ENCODE measurements at places on chromosomes 2 and 18. TPM values are rescaled to one million over a fixed set of nuclear protein-coding genes. Genes with fewer than 3 reads are reported as not detected.

OR6B2 gene
- not detected for total RNA-seq

NOL4 gene
- not detected for total RNA-seq

AP1S3 gene
- total RNA-seq, result 5.0 TPM

RETREG2 gene
- total RNA-seq, result 79.0 TPM

MATN3 gene
- not detected for total RNA-seq

CFC1 gene
- not detected for total RNA-seq

DNA sequence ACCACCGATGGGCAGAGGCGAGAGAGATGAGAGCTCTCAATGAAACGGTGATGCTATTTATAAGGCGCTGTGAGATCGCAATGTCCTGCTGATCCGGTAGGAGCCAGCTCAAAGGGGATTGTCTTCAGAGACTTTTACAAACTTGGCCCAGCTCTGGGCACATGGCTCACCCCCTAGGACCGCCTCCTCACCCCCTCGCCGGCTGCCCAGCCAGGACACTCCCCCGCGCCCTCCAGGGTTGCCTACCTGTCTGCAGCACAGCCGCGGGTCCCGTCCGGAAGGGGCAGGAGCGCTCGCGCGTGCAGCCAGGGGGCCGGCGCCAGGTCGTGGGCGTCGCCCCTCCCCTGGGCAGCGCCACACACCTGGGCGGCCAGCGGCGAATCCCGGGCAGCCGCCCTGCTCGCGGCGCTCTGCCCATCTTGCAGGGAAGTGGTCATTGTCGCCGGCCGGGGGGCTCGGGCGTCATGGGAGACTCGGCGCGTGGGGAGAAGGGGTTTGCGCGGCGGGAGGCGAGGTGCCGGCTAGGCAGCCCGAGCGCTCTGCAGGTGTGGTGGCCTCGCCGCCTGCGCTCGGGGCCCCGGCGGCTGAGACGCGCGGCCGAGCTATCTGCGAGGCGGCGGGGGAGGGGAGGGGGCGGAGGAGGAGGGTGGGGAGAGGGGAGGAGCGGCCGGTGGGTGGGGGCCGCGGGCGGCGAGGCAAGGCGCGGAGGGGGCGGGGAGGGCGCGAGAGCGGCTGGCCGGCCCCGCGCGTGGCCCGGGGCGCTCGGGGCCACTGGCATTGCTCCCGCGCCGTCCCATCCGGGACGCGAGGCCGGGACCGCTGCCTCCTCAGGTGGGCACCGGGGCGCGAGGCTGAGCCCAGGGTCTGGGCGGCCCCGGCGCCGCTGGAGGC is at the start of gene GRB14:
Gene GRB14 (minus strand): TSS at position 610 of the 891 bp plus-strand sequence. CDS start 173 bp downstream, at position 437.
- no peak for DNase-seq

DNA sequence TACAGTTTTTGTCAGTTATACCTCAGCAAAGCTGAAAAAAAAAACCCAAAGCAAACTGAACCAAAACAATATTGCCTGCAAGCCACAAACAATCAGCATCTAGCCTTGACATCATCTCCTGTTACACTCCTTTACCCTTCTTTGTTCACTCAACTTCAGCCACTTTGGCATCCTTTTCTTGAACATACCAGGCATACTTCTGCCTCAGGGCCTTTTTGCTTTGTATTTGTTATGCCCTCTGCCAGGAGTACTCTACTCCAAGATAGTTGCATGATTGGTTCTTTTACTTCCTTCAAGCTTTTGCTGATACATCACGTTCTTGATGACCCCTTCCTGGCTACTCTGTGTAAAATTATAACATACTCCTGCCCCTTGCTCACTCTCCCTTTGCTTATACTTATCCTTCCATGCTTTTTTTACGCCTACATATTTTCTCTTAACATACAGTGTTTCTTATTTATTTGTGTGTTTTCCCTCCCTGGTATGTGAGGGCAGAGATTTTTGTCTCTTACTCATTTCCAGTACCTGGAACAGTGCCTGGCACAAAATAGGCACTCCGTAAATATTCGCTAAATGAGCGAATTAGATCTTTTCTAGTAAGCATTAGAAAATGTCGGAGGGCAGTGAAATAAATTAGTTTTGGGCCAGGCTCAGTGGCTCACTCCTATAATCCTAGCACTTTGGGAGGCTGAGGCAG is 12.7 kb downstream of the ABI2 start:
- no peak for DNase-seq

- no peak for DNase-seq
Measured at GRCh38 chr2:31238906-31239592, 5.1 kb downstream of the EHD3 start.

GRCh38 chr2:220315098-220315823 is 687.8 kb downstream of the SLC4A3 start:
- no peak for DNase-seq

GRCh38 chr2:46939626-46940359 is 24.2 kb upstream of the MCFD2 start:
- DNase-seq, result peak; percentile 28

- no peak for DNase-seq
Measured at GRCh38 chr2:235468978-235469655, 24.7 kb upstream of the AGAP1 start.

DNA sequence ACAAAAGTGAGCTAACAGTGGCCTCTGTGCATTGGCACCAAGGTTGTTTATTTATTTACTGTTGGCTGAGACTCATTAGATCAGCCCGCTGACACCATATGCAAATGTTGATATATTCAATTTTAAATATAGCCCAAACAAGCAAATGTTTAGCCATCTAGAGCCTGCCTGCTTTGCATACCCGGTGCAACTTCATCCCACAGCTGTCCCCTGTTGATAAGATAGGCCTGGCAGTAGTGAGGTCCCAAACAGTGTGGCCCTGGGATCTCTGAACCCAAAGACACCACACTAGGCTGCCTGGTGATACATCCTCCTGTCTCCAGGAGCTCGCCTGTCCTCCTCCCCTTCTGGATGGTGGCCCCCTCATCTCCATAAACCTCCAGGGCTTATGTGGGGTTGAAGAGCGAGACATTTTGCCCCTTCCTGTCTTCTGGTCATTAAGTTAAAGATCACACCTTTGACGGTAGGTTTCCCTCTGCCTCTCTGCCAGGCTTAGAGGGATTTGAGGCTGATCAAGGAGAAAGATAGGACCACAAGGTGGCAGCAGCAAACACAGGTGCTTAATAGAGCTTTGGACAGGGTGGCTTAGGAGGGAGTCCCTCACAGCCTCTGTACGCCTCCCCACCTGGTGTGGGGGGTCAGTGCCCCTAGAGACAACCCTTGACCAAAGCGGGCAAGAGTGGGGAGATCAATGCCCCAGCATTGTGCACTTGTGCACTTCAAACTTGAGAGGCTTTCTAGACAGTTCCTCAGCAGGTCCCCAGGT is 23.7 kb upstream of the MYO5B start:
- DNase-seq, result no peak

GRCh38 chr2:121348128-121348740 is 63.2 kb upstream of the TFCP2L1 start:
- no peak for DNase-seq

- DNase-seq, result no peak
Measured at GRCh38 chr2:88563129-88563528, 64.1 kb downstream of the EIF2AK3 start.

DNA sequence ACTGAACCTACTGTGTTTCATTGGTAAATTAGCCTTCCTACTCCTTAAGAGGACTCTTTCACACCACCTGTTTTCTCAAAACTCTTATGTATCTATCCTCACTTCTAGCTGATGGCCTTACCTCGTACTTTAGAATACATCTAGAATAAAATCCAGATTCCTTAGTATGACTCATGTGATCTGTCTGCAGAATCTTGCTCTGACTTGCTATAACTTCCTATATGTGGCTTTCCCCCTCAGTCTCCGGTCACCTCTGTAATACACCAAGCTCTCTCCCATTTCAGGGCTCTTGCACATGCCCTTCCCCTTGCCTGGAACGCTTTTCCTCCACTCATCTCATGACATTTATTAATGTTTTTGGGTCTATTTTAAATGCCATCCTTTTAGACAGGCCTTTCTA is 95.6 kb upstream of the LHCGR start:
- no peak for DNase-seq

- no peak for DNase-seq
Measured at GRCh38 chr2:196809260-196809659, at the start of gene C2orf66. C2orf66 (minus strand) TSS chr2:196809355; CDS start chr2:196809336, 19 bp downstream.

DNA sequence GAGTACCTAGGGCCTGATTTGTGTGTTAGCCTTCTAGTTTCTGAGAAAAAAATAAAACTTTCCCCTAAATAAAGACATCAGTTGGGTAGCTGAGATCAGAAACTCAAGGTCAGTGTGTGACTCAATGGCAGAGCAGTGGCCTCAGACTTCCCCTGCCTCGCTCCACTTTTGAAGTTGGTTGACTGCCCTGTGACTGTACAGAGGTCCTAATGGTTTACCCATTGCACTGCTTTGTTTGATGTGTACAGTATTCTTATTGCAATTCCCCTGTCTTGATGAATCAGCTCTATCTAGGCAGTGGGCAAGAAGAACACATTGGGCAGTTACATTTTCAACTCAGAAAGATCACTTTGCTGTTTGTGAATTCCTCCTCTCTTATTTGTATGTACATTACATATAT is 315.7 kb downstream of the KCNS3 start:
- no peak for DNase-seq

DNA sequence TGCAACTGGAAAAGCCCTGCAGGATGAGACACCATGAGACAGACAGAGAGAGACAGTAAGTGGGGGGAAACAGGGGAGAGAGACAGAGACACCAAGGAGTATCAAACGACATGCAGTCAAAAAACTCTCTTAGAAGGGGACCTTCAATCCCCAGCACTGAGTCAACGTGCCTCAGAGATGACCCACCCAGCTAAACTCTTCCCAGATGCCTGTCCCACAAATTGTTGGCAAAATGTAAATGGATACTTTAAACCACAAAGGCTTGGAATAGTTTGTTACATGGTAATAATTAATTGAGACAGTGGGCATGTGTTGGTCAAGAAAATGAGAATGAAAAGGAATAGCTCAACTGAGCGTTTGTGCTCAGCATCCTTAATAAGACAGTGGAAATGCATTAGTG is 98.3 kb downstream of the GRB14 start:
- no peak for DNase-seq

DNA sequence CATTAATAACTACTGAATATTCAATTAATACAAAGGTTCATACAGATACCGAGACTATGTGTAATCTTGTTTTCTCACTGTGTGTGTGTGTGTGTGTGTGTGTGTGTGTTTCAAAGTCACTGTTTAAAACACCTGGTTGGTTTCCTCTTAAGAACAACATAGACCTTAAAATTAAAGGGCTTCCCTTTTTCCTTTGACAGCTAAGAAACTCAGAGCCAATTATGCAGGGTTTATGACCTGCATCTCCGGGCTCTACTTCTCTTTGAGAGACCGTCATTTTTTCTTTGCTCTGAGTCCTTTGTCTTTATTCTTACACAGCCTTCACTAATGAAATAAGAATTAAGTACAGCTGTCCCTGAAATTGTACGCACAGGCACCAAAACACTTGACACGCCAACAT is 145.6 kb downstream of the HDAC4 start:
- DNase-seq, result no peak

Measured in natural killer cell (primary cell).